ENCODE measurements at places on chromosomes 12 and 14.

GRCh38 chr12:22238211-22238610, 96.3 kb downstream of the ST8SIA1 start:
- no peak for DNase-seq

GRCh38 chr12:68623059-68623458, 12.4 kb downstream of the RAP1B start:
- DNase-seq, result no peak

DNA sequence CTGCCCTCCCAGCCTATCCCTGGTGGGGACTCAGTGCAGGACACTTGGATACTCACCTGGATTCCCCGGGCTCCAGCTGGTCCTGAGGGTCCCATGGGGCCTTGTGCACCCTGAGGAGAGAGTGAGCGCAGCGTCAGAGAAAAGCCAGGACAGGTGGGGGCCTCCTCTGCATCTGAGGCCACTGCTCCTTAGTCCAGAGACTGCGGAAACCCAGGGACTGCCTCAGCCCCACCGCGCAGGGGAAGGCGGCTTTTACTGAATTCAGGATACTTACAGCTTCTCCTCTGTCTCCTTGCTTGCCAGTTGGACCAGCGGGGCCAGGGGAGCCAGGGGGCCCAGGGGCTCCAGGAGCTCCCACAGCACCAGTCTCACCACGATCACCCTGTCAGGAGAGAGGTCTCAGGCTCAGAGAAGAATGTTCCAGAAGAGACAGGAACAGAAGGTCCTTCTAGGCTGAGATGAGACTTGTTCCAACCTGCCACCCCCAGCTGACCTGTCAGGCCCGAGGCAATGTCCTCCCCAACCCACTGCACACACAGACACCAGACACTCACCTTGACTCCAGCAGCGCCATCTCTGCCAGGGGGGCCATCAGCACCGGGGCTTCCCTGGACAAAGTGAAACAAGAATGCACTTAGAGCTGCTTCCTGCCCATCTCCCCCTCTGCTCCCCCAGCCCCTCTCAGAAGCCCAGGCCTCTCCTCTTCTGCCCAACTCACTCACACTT, 13.8 kb downstream of the TMEM106C start:
- no peak for DNase-seq

- DNase-seq, result peak; percentile 12
Measured at GRCh38 chr12:101407049-101407435, 530 bp downstream of the ARL1 start.

DNA sequence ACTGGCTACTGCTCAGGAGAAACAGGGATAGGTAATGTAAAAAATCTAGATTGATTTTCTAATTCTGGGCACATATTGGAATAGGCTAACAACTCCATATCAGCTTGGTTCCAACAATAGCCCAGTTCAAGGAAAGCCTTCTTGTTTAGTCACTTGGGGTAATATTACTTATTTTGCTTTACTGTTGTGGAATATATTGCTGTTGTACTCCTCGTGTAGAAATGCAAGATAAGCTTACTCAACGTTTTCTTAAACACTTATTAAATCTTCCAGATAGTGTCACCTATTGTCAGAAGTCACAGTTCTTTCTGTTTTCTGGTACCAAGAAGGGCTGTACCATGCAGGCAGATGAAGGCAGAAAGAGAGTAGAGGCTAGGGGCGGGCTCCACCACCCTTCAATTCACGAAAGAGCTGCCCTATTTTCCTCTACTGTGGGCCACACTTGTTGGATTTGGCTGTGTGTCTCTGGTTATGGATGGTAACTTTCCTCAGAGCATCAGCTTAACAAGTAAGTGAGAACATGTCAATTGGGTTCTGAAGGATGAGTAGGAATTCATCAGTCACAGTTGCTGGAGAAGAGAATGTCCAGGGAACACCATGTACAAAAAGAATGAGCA, 38.0 kb downstream of the CLMN start:
- no peak for DNase-seq

- DNase-seq, result peak; percentile 61
Measured at GRCh38 chr12:57280211-57281062, 29.4 kb upstream of the STAC3 start.

DNA sequence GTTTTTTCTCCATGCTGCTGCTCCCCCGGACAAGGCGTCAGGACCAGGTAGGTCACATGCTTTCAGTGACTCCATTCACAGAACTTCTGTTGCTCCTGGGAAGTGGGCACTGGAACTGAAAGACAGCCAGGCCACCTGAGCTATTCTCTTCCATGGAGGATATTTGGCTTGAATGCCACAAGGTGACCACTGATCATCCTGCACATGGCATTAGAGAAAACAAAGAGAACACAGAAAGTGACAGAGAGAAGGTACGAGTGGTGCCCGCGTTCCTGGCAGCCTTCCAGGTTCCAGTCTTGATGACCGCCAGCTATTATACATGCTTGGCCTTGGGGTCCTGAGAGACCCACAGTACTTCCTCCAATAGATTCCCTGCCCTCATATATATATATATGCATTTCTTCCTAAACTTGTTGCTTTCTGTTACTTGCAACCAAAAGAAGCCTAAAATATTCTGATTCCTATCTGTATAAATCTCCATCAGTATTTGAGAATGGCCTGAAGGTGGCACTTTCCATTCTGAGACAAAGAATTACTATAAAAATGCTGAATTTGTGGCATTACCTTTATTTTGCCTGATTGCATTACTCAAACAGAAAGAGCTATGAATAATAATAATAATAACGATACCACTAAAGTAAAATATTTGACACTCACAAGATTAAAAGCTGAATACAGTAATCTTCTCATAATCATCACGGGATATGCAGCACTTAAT, 174.9 kb downstream of the FOXN3 start:
- no peak for DNase-seq

- no peak for DNase-seq
Measured at GRCh38 chr14:35304812-35305462, 12.8 kb downstream of the PSMA6 start.

DNA sequence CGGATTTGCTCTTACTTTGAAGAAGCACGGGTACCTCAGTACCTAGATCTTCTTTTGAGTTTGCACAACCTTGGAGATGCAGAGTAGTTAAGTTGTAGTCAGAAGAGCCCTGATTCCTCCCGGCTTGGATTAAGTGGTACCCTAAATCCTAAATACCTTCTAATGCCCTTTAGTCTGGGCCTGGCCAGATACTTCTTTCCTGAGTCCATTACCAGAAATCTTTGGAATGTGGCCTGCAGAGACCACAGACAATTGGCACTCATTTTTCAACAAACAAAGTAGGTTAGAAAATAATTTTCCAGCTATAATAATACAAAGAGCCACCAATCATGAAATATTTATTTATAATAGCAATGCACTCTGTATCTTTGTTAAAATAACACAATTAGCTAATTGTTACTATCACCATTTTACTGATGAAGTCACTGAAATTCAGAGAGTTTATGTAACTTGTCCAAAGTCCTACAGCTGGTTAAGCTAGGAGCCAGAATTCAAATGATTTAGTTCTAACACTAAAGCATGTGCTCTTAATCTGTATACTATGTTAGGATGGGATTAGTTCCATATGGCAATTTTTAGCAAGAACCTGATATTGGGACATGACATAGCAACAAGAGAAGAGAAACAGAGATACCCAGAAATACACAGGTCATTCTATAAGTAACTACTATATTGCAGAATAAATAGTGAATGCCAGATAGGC, 132.1 kb upstream of the PDZRN4 start:
- DNase-seq, result no peak

DNA sequence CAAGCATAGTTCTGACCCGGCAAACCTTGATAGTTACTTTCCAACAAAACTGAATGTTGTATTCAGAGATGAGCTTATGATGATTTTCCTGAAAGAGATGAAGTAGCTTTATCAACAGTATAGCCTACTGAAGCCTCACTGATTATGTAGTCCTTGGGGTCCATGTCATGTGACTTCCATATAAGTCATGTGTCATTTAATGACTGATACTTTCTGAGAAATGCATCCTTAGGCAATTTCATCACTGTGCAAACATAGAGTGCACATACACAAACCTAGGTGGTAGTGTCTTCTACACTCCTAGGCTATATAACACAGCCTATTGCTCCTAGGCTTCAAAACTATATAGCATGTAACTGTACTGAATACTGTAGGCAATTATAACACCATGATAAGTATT, 28.5 kb upstream of the TUBA1C start:
- no peak for DNase-seq

GRCh38 chr14:39722547-39723273, 290.5 kb upstream of the FBXO33 start:
- DNase-seq, result no peak
